ENCODE measurements at places on chromosomes 3 and 15. TPM values are rescaled to one million over a fixed set of nuclear protein-coding genes. Genes with fewer than 3 reads are reported as not detected.

GRCh38 chr15:63085289-63085688 is 36.4 kb upstream of the LACTB start:
- H3K4me1 ChIP-seq, result no peaks in the 10 kb centered on the region
- H3K27me3 ChIP-seq, result peaks cover 2% of the 10 kb centered on the region
- no peaks in the 10 kb centered on the region for H3K36me3 ChIP-seq
- H3K27ac ChIP-seq, result no peak overlapping the region

GRCh38 chr15:26623071-26623470 is 149.8 kb downstream of the GABRB3 start:
- no peak overlapping the region for H3K27ac ChIP-seq
- DNase-seq, result no peak
- no peaks in the 10 kb centered on the region for H3K4me1 ChIP-seq
- H3K4me3 ChIP-seq, result no peak overlapping the region

- H3K27me3 ChIP-seq, result no peaks in the 10 kb centered on the region
- H3K4me1 ChIP-seq, result peaks cover 10% of the 10 kb centered on the region
- no peak overlapping the region for H3K27ac ChIP-seq
Measured at GRCh38 chr3:184737063-184737462, 25.2 kb upstream of the MAGEF1 start.

FAM81A gene
- 0.69 TPM for total RNA-seq

DNA sequence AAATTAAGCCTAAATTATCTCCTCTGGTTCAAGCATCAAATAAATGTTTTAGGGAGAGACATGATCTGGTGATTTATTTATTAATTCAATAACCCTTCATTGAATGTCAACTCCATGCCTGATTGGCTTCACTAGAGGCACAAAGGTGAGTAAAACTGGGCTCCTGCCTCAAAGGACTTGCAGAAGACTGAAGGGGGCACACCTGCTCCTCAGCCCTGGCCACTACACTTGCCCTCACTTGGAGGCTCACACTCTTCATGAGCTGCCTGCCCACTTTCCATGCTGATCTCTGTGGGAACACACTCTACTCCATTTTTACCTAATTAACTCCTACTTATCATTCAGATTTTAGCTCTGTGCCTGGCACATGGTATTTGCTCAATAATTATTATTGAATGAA is 84.4 kb upstream of the KCNMB2 start:
- no peak for DNase-seq
- H3K4me3 ChIP-seq, result no peak overlapping the region
- H3K4me1 ChIP-seq, result no peaks in the 10 kb centered on the region

GOLGA8G gene
- total RNA-seq, result not detected
